ENCODE measurements at places on chromosomes 3 and 15.

DNA sequence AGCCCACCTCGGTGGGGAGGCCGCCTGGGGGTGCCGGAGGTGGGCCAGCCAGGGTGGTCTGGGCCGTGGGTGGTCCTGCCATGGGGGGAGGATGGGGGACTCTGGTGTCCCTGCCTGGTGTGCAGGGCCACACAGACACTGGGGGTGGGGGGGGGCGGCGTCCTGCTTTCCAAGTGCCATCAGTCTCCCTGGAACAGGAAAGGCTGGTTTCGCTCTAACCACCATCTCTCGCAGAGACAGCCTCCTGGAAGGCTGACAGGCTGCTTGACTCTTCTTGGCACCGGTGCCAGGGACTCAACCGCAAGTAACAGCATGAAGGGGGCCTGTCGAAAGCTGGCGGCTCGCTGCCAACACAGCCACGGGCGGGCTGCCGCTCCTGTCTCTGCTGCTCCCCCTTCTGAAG lies 40.3 kb downstream of the RGMA start:
- no peak for DNase-seq

GRCh38 chr3:159711560-159712333 lies 276.9 kb upstream of the IL12A start:
- no peak for DNase-seq

DNA sequence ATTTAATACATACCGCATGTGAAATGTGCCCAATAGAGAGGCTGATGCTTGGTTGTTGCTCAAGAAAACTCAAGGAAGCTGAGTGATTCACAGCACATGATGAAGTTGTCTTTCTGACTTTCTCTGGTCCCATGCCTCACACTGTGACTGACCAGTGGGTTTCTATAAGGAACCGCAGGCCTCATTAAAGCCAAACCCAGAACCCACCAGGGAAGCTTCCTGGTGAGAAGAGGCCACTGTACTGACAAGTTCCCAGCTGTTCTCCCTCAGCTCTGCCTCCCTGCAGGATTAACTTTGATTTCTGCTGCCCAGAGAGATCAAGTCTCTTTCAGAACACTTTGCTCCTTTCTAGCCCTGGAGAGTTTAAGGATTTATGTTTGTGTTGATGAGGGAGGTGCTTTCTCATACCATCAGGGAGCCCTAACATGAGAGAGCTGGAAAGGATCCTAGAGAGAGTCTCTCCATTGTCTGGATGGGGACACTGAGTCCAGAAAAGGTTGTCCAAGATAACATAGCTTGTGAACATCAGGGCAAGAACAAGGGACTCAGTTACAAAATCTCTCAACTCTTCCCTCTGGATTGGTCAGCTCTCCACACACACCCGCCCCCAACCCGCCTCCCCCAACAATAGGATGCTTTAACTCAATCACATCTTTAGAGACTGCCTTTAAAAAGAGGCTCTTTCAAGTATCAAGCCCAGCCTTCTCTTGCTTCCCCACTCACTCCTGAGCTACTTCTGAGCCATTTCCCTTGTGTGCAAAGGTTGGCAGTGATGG lies 303.2 kb upstream of the TLE3 start:
- DNase-seq = no peak

DNA sequence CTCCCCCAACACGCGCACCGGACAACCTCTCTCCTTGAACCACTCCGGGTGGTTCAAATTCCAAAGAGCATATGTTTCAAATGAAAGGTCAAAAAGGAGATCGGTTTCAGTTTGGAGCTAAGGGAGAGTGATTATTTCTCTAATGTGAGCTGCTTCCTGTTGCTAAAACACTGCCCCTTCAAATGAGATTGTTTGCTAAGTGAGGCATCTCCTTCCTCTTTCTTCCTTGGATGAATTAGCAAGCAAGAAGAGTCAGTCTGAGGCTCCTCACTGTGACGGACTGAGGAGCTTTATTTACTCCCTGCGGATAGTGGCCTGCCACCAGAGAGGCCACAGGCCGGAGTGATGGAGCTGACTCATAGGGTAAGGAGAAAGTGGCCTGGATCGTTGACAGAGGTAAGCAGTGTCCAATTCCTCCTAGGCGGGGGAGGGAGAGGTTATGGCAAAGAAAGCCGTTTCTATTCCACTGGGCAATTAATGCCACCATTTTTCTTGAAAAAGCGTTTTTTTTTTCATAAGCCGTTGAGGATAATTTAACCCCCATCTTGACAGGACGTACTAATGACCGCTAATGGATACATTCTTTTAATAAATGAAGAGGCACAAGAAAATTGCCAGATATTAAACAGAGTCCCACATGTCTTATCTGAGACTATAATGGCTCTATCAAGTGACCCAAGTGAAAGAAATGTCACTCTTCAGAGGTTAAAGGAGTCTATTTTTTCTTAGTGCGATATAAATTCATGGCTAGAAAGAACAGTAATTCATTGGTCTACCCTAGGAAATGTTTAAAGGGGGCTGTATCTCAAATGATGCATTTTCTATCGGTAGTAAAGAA lies 167.0 kb upstream of the ANKRD28 start:
- DNase-seq = no peak

DNA sequence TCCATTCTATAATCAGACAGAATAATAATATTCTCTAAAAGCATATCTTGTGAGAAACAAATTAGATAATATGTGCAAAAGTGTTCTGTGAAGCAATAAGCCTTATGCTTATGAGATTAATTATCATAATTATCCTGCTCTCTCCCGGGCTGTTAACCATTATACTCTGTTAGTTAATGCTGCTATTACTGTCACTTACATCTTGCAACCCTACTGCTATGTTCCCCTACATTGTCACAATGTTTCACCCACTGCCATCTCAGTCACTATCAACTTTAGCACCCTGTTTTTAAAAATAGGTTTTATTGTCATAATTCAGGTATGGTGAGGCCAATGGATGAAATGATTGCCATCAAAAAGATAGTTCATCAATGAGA lies 15.2 kb upstream of the KLHL24 start:
- no peak for DNase-seq

GRCh38 chr15:100694381-100695021 lies 92.1 kb downstream of the ASB7 start:
- DNase-seq = no peak

GRCh38 chr15:72237029-72237852 lies 6.3 kb upstream of the PKM start:
- no peak for DNase-seq

GRCh38 chr15:54979964-54980363 lies 216.8 kb downstream of the RSL24D1 start:
- DNase-seq = no peak

DNA sequence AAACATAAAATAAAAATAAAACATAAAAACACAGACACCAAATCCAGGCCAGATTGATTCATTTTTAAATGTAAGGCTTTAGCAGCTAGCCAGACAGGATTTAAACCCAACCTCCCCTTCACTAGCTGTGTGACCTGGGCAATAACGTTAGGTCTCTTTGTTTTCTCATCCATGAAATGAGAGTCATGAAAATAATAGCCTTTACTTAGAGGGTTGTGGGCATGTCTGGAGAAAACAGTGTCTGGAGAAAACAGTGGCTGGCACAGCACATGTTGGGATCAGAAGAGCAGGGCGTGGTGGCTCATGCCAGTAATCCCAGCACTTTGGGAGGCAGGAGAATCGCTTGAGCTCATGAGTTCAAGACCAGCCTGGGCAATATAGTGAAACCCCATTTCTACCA lies 1.9 kb upstream of the DPPA4 start:
- DNase-seq = no peak

DNA sequence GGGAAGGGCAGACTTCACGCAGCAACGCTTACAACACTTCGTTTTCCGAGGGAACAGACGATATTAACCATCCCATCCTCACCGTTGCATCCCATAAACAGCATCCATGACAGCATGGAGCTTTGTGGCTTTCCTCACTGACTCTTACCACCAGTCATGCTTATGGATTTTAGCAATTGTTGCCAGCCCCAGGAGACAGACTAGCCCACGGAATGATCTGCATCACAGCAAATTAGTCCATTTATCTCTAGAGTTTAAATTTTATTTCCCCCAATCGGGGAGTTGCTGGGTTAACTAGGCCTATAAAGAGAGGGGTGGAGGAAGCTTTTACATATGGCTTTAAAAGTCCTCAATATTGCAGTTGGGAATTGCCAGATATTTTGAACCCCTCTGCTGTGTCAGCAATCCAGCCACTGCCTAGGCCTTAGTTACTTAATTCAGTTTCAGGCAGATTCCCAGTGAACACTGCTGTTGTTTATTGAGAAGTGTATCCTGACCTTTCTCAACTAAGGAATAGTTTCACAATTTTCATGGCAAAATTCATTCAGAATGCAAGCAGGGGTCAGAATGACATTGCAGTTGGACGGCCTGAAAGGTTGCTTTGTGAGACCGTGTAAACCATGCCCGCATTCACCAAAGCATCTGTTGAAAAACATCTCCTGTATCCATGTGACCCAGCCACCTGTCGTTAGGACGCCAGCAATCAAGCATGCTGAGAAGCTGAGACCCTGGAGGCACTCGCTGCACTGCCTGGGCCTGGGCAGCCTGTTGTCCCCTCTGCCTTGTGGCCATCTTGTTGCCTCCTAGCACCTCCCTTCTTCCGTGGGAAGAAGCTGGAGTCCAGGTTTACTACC lies 397.4 kb upstream of the TPM1 start:
- no peak for DNase-seq

DNA sequence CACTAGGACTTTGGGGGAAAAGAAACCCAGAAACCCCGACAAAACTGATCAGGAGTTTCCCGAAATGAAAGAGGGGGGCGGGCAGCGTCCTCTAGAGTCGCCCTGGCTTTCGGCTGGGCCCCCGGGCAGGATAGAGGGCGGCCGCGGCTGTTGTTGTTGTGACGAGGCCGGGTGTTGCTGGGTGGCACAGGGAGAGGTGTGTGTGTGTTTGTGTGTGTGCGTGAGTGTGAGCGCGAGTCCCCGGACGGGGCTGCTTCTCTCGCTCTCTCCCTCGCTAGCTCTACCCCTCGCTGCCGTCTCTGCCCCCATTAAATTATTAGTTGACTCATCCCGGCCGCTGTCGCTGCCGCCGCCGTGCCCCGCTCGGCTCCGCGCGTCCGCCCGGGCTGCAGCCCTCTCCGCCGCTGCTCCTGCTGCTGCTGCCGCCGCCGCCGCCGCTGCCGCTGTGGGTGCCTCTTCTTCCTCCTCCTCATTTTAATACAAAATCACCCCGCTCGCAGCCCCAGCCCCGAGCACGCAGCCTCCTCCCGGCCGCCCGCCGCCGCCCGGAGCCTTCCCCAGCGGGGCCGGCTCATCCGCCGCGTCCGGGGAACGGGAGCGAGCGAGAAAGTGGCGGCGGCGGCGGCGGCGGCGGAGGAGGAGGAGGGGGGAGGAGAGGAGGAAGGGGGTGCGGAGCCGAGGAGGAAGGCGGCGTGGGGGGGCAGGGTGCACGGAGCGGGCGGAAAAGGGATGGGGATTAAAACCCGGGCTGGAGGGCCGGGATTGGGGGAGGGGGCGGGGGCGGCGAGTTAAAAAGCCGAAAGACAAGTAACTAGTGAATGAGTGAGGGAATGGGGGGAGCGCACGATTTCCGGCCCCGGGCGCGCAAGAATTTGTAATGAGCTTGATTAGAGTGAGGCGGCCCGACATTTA lies at the start of gene SATB1:
SATB1 (minus strand) TSS at position 611 of the 912 bp plus-strand sequence. CDS start 4,372 bp downstream, outside the sequence.
- peak; percentile 31 for DNase-seq

DNA sequence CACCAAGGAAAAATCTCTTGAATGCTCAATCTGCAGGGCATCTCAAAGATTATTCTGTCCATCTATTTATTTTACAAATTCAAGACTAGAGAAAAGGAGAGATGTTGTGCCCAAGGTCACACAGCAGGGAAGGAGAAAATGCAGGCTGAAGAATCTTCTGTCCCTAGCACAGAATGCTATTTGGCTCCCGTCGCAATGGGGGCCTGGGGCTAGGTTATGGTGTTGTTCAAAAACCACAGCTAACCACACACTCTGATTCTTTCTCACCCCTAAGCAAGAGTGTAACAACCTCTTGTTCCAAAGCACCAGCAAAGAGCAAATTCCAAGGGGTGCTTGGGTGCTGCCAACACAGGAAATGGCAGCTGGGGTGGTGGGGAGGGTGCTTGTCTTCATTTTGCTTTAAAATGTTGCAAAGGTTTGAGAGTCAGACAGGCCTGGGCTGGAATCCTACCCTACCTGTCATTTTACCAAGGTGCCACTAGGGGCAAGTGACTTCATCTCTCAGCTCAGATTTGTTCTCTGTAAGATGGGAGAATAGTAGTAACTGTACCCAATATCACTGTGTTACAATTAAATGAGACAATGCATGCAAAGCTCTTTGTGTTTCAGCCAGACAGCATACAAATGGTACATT lies 112.5 kb downstream of the ADAMTS9 start:
- DNase-seq = no peak

GRCh38 chr3:97793420-97794019 lies 28.3 kb upstream of the CRYBG3 start:
- peak; percentile 63 for DNase-seq

DNA sequence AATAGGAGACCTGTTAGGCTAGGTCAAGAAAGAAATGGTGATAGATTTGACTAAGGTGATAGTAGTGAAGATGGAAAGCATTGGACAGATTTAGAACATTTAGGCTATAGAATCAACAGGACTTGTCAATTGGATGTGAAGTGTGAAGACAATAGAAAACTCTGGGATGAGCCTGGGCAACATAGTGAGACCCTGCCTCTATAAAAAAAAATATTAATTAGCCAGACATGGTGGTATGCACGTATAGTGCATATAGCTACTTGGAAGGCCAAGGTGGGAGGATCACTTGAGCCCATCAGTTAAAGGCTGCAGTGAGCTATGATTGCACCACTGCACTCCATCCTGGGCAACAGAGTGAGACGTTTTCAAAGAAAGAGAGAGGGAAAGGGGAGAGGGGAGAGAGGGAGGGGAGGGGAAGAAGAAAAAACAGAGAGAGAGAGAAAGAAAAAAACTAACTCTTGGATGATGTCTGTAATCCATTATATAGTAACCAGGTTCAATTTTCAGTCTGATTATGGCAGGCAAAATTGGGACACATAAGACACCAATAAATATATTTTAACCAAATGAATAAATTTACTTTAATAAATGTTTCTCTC lies 9.6 kb downstream of the SENP8 start:
- DNase-seq = no peak

DNA sequence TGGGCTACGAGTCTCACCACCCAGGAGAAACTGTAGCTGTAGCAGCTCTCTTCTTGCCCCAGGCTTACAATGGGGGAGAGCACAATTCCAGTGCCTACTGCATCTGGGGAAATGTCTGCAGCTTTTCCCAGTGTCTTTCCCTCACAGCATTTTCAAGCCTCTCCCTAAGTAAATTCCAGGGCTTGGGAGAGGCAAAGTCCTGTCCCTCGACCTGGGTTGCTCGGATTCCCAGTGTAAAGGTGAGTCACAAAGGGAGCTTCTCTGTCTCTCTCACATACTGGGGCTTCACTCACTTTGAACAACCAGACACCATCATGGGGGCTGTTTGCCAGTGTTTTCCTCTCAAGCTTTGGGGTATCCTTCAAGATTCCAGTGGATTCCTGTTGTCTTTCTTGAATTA lies 689.4 kb upstream of the NAALADL2 start:
- DNase-seq = no peak

GRCh38 chr15:89157918-89158564 lies 63.3 kb downstream of the RLBP1 start:
- no peak for DNase-seq

- DNase-seq = no peak
Measured at GRCh38 chr3:143608966-143609365, 239.3 kb downstream of the SLC9A9 start.

Data from NCI-H748 treated with DMSO at 0.1 percent for 48 hours (cell line).